MV-4-11 (cell line): ENCODE measurements at places on chromosomes 13 and 19.

GRCh38 chr13:75945841-75946482 lies 309.8 kb downstream of the LMO7 start:
- DNase-seq, result no peak

GRCh38 chr19:7817801-7818200 lies 12.2 kb upstream of the EVI5L start:
- peak; percentile 97 for DNase-seq

DNA sequence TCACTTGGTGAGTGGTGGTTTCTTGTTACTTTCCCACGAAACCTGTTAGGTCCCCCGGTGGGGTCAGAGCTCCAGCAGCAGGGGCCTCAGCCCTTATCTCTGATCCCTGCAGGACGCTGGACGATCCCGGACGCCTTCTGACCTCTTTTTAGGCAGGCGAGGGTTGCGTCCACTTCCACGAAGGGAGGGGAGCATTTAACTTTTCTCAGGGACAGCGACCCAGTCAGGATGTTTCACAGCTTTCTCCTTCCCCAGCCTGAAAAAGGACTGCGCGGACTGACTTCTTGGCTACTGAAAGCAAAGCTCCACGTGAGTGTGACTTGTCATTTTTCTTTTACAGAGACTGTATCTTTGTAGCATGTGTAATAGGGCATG lies 692 bp downstream of the ZNF234 start:
- DNase-seq, result no peak

DNA sequence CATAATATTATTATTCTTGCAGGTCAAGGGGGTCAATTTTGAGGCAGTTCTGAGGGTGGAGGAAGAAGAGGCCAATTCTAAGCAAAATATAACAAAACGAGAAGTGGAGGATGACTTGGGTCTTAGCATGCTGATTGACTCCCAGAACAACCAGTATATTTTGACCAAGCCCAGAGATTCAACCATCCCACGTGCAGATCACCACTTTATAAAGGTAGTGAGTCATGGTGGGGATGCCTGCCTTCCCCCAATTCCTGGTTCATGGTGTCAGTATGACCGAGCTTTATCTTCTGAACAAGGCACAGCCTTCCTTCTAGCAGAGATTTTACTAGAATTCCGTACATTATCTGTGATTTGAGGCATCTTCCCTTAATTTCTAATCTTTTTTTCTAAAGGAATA lies 9.4 kb upstream of the DCUN1D2 start:
- no peak for DNase-seq

GRCh38 chr13:73767747-73768315 lies 366.4 kb downstream of the KLF12 start:
- no peak for DNase-seq

- DNase-seq, result no peak
Measured at GRCh38 chr13:105740739-105741138, 794.7 kb downstream of the EFNB2 start.

GRCh38 chr13:96284971-96285370 lies 195.1 kb downstream of the HS6ST3 start:
- no peak for DNase-seq

GRCh38 chr19:42528354-42529247 lies at the start of gene CEACAM1:
Gene CEACAM1, minus strand, starts transcription at chr19:42528481. Its CDS starts 107 bp downstream, at chr19:42528374.
- no peak for DNase-seq

DNA sequence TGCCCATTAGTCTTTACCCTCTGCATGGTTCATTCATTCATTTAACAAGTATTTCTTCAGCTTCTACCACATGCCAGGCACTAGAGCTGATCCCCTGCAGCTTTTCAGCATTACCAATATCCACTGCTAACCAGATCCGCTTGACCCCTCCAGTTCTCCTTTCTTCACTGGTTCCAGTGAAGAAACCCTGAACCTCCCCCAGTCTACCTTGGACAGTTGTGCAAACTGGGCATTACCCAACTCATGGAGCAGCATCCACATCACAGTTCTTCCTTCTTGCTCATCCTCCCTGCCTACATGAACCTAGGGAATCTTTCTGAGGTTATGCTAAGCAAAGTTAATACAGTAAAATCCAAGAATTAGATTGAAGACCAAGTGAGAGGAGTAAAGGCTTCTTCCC lies 78.7 kb upstream of the SERP2 start:
- peak; percentile 6 for DNase-seq

- no peak for DNase-seq
Measured at GRCh38 chr13:44489751-44490150, 86.4 kb downstream of the TSC22D1 start.

GRCh38 chr19:58566989-58567388 lies 6.1 kb downstream of the MZF1 start:
- DNase-seq, result no peak

DNA sequence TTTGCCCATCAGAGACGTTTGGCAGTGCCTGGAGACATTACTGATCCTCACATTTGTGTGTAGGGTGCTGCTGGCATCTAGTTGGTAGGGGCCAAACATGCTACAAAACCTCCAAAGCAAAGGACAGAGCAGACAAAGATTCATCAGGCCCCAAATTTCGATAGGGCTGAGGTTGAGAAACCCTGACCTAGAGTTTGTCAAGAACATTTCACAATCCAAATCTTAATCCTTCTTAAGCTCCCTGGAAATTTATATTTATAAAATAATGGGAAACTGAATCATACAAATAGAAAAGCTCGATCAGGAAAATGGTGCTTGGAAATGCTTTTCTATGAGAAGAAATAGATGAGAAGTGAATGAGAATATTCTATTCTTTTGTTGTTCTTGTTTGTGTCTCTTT lies 273.6 kb downstream of the DCT start:
- DNase-seq, result no peak

- DNase-seq, result peak; percentile 26
Measured at GRCh38 chr19:55661826-55662225, 7.0 kb downstream of the U2AF2 start.

GRCh38 chr19:33895366-33895765 lies 98.7 kb downstream of the KCTD15 start:
- DNase-seq, result no peak

GRCh38 chr19:55831846-55832245 lies at the start of gene NLRP11:
Gene NLRP11, minus strand, starts transcription at chr19:55831999. Its CDS starts 13,825 bp downstream, at chr19:55818174.
- DNase-seq, result no peak

DNA sequence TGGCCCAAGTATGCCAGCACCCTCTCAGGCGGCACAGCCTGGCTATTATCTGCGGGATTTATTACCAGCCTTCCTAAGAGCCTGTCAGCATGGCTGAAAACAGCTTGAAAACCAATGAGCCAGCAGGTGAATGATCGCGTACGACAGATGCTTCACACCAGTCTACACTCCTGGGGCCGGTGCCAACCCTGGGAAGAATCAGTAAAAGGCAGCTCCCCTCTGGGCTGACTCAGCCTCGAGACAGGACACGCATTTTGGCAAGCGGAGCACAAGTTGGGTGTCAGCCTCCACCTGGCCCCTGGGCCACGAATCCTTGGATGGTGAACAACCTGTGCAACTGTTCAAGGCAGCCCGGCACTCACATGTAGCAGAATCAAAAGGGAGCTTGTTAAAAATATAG lies 15.6 kb downstream of the EMP3 start:
- no peak for DNase-seq

- no peak for DNase-seq
Measured at GRCh38 chr19:30272554-30272953, 99.6 kb upstream of the ZNF536 start.

DNA sequence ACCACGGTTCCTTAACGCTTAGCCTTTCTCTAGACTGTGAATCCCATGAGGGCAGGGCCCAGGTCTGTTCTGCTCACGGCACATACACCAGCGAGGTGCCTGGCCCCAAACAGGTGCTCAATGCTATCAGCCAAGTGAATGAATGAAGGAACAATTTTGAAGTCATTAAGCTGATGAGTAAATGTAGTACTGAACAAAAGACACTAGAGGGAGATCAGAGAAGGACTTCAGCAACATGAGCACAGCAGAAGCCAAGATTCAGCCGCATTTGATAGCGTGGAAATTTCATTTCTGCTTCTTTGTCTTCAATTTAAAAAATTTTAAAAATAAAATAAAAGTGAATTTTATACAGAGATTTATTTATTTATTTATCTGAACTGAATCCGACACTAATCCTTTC lies 20.1 kb upstream of the MYO16 start:
- peak; percentile 21 for DNase-seq

DNA sequence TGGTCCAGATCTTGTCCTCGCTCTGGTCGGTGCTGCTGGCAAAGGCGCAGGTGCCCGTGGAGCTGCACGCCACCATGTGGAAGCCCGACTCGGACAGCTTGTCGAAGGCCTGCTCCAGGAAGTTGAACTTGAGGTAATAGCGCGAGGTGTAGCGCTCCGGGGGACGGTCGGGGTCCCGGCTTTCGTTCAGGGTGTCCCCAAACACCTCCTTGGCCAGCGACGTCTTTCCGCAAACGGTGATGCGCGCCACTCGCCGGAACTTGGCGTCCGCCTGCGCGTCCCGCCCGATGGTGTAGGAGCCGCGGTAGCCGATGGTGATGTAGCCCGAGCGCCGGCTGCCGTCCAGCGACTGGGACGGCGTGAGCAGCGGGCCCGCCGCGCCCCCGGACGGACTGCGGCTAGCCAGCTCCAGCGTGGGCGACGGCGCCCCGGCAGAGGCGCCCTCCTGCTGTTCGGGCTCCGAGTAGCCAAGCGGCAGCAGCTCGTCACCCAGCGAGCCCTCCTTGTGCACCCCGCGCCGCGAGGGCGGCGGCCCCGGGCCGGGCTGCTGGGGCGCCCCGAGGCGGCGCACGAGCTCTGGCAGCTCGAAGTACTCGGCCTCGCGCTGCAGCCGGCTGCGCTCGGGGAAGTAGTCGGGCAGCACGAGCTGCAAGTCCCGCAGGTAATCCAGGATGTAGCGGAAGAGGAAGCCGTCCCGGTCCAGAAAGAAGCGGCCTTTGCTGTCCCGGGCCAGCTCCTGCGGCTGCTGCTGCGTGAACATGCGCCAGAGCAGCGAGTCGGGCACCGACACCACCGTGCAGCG lies 801 bp downstream of the KCTD12 start:
- DNase-seq, result peak; percentile 48

- no peak for DNase-seq
Measured at GRCh38 chr13:102040812-102041211, 361.0 kb downstream of the FGF14 start.

GRCh38 chr13:41563341-41563983 lies 106.1 kb downstream of the RGCC start:
- no peak for DNase-seq

DNA sequence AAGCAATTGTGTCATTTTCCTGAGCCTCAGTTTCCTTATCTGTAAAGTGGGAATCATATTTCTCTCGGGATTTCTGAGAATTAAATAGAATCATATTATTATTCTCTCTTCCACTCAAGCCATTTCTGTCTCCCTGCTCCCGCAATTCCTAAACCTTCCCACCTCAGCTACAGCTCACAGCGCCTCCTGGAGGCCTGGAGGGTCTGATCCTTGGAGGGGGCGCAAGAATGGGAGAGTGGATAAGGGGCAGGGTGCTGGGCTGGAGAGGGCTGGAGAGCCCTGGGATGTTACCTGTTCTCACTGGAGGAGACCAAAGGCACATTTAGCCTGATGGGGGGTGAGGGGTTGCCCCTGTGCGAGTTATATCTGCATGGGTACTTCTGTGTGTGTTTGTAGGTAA lies 31.1 kb upstream of the CYP2S1 start:
- no peak for DNase-seq

- peak; percentile 90 for DNase-seq
Measured at GRCh38 chr19:19900139-19900728, 512 bp upstream of the ZNF93 start.

DNA sequence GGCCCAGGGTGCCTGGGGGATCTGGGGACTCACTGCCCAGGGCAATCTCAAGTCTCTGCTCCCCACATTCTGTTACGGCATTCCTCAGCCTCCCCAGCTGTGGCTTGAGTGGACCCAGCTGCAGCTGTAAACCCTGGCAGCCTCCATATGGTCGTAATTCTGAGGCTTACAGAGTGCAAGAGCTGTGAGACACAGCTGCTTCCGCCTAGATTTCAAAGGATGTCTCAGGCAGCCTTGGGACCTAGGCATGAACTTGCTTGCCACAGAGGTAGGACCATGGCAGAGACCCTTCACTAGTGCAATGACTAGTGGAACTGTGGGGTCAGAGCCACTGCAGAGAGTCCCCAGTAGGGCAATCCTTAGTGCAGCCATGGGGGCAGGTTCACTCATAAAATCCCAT lies 297.5 kb downstream of the ENOX1 start:
- DNase-seq, result no peak
